ENCODE measurements at places on chromosomes 7 and 10.

- DNase-seq = peak; percentile 90
Observed at GRCh38 chr7:1432411-1433082, 26.7 kb downstream of the MICALL2 start.

GRCh38 chr7:18846765-18847215 is 270.6 kb downstream of the TWIST1 start:
- DNase-seq = no peak

GRCh38 chr7:3165681-3166580 is 122.3 kb upstream of the CARD11 start:
- DNase-seq = no peak

- no peak for DNase-seq
Observed at GRCh38 chr10:33674491-33674890, 340.0 kb upstream of the NRP1 start.

- DNase-seq = no peak
Observed at GRCh38 chr10:47365431-47366180, 17.4 kb downstream of the RBP3 start.

DNA sequence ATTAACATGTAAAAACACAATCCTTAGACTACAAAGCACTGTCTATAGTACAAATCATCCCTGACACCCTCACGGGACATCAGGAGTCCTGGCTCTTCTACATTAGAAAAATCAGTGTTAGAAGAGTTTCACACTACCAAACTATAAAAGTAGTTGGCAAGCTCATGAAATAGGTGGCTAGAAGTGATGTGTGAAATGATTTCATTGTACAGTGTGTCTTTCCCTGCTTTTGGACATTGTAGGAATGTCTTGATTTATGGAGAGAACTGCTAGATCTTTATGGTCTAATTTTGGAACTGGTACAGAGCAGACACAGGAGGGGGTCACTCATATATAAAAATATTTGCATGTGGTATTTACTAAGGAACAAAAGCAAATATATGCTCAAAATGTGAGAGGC is 33.2 kb downstream of the SEMA3A start:
- no peak for DNase-seq

DNA sequence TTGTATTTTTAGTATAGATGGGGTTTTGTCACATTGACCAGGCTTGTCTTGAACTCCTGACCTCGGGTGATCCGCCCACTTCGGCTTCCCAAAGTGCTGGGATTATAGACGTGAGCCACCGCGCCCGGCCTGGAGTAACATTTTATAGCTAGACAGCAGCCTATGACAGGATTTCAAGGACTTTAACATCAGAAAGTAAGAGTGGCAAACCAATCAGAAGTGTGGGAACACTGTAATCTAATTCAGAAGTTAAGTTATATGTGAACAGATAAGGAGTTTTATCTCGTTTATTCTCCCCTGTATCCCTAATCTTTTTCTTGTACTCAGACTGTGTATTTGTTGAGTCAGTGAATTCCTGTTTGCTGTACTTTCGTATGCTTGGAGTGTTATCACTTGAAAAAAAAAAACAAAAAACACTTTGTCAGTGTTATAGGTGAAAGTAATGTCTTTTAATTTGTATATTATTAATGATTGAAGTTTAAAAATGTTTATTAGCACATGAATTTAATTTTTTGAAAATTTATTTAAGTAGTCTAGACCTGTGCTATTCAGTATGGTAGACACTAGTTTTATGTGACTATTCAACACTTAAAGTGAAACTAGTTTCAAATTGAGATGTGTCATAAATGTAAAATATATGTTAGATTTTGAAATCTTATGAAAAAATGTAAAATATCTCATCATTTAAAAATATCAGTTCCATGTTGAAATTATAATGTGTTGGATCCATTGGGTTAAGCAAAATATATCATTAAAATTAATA is 38.6 kb downstream of the RSBN1L start:
- no peak for DNase-seq

DNA sequence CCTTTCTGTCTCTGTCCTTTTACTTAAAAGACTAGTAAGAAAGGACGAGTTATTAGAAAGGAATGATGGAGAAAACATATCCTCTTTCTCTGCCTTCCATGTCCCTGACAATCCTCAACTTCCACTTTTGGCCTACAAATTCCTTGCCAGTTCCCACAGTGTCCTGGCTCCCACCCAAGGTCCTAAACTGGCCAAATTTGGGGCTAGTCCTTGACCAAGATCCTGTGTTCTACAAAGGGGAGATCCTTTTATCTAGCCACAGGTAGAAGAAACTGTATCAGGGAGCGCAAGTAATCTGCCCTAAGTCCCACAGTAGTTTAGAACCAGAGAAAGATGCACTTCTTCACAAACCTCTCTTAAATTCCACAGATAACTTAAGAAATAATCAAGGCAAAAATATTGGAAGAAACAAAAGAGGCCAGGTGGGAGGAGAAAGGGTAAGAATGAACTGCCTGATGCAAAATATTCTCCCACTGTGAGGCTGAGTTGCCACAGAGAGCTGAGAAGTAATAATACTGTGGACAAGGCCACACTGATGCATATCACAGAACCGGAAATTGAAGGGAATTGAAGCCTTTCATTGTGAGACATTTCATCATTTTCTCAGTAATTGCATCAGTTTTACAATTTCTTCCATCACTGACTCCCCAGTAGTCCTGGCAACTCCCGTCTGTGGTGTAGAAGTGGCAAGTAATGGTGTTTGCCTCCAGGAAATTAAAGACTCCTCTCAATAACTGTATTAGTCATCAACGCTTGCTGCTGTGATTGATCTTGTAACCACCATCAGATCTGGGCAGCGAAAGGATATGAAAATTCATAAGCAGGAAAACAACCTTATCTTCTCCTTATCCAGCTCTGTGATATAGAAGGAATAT is 47.2 kb downstream of the DNAJC12 start:
- DNase-seq = no peak

- no peak for DNase-seq
Observed at GRCh38 chr7:27895551-27895950, 155.6 kb downstream of the TAX1BP1 start.

GRCh38 chr10:43202657-43203447 is 64.0 kb downstream of the RASGEF1A start:
- DNase-seq = peak; percentile 83

DNA sequence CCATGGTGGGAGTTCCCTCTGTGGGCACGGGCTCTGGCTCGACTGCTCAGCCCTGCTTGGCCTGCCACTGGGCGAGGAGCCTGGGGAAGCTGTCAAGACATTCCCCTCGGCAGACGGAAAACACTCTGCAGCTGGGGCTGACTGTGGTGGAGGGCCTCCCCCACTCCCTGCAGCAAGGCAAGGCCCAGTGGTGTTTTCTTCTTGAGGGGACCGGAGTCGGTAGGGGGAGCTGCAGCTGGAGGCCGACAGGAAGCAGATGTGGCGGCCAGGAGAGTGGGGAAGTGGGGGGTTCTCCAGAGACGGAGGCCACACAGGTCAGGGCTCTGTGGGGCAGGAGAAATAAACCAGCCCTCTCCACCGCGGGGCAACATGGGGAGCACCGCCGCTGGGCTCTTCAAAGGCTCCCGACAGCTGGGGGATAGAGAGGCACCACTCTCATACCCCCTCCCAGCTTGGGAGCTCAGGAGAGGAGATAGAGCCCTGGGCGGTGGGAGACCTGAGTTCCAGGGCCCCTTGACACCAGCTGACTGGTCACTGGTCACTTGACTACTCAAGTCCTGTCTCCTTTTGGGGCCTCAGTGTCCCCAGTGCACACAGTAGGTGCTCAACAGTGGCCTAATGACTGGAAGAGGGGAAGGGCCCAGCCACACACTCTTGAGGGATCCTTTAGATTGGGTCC is 43.4 kb downstream of the PPIF start:
- DNase-seq = no peak

DNA sequence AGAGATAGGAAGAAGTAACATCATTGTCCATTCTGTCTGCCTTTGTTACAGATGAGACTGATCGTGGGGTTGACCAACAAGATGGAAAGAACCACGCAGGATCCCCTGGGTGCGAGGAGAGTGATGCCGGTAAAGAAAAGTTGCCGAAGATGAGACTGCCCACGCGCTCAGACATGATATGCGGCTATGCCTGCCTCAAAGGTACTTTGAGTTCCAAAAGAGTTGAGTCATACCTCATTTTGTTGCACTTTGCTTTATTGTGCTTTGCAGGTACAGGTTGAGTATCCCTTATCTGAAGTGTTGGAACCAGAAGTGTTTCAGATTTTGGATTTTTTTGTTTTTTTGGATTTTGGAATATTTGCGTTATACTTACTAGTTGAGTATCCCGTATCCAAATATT is 12.2 kb upstream of the CLCN1 start:
- no peak for DNase-seq

DNA sequence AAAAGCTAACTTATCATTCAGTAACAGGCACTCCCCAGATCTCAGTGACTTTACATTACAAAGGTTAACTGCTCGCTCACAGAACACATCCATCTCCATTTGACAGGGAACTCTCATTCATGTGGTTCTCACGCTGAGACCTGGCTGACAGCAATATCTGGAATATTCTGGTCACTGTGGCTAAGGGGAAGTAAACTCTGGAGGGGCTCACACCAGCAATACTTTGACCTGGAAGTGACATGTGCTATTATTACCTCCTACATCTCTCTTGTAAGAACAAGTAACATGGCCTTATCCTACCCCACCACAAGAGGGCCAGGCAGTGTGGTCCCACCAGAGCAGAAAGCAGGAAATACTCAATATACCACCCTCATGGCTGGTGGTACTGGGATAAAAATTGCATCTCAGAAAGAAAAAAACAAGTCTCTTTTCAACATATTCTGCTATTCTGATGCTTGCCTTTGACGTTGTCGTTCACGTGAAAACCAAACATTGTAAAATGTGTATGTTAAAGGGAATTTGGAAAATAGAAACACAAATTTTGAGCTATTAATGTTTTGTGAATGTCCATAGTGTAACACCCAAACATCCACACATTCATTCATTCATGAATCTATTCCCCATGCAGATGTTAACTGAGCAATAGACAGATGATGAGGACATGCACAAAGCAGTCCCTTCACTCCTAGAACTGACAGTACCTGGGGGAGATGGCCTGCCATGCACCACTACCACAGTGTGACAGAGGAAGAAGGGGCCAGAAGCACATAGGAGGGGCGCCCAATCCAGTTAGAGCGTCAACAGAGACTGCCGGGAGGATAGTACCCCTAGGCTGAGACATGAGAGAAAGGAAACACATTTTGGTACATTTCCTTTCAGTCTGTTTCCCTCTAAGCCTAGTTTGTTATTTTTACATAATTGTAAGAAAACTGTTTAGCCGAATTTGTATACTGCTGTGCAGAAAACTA is 166.0 kb upstream of the SP4 start:
- DNase-seq = peak; percentile 53

GRCh38 chr7:116990056-116990455 is 36.8 kb downstream of the ST7 start:
- no peak for DNase-seq

- DNase-seq = no peak
Observed at GRCh38 chr10:119116326-119116951, 12.5 kb downstream of the DENND10 start.

DNA sequence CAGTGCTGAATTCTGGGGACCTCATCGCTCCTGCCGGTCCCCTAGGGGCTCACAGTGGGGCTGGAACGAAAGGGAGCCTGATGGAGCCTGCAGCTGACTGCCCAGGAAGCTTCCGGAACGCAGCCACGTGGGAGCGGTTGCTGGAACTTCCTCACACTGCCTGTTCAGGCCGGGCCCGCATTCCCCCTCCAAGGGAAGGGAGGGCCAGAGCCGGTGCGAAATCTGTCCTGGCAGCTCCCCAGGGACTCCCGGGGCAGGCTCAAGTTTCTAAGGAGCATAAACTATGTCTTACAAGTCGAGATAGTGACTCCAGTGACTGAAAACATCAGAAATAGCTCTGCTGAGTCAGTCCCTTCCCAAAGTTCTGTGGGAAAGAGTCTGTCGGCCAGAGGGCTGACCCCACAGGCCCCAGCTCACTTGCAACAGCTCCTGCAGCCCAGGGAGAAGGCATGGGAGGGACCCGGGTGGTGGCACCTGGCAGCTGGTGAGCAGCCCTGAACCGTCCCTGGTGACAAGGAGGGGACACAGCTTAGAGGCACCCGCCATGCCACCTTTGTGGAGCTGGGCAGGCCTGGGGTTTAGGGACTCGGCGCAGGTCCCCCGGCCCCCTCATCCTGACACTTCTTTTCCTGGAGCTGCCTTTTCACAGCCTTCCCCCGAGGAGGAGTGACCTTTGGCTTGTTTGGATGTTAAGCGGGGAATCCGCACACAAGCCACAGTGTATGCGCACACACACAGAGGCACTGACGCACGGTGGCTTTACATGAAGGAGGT is 47.6 kb downstream of the PDGFA start:
- DNase-seq = peak; percentile 89

DNA sequence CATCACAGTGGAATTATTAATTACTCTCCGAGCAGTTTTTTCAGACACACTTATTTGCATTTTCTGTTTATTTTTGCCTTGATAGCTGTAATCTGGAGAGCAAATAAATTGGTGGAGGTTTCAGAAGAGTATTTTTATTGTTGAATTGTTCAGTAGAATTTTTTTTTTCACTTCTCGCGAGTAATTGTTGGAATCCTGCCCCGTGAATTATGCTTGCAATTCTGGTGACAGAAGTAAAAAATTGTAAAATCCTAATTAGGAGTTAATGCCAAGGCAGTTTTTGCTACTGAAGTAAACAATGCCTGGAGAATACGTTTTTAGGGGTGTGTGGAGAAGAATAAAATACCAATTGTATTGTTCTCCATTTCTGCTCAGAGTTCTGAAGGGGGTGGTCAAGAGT is 88.2 kb downstream of the AOAH start:
- DNase-seq = no peak

DNA sequence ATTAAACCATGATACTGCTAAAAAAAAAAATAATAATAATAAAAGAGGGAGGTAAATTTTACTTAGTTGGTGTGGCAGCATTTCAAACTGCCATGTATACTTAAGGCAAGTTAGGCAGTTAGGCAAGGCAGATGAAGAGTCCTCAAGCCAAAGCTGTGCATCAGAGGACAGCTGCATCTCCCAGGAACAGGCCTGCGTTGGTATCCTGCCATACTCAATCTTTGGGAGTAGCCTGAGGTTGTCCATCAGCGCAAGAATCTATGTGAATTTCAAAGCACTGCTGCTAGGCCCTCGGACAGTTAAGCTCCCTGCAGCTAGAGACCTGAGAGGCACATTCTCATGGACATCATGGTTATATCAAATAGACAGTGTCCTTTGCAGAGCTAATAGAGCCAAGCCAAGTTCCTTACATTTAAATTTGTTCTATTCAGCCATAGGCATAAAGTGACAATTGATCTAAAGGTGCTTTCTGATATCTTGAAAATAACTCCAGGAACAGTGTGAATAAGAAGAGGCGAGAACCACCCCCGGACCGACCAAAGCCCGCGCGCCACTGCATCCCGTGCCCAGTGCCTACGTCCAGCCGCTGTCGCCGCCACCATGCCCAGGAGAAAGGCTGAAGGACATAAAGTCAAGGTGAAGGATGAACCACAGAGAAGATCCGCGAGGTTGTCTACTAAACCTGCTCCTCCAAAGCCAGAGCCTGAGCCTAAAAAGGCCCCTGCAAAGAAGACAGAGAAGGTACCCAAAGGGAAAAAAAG is 310.6 kb downstream of the SEMA3D start:
- no peak for DNase-seq
